ENCODE measurements at places on chromosomes 2 and 18.

DNA sequence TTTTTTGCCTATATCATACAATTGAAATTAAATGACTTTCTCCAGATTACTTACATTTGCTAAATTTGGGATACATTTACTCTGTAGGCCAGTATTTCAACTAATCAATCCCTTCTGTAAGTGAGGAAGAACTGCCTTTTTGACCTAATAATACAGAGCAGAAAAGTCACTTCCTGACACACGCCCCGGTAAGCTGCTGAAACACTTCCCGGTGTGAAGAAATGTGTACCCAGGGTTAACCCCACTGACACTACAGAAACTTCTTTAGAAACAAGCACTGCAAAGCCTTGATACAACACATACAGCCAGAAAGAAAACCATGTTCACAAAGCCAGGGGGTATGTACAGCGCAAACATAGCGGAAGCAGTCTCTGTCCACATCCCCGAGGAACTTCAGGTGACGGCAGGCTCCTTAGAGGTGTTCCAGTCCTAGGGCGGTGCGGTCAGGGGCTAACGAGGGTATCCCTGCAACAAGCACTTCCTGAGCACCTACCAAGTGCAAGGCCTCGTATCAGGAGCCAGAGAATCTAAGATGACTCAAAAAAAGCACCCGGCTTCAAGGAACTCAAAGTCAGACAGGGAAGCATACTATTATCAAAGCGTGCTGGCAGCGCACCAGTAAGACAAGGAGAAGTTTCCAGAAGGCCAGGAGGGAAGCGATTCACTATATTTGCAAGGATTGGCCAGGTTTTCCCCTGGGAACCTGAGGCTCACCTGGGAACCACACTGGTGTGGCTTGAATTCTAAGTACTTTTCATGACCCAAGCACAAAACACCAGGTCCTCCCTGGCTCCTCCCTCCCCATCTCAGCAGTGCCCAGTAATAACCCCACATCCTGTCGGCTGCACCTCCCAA lies 46.6 kb downstream of the ZNF516 start:
- DNase-seq, result no peak

DNA sequence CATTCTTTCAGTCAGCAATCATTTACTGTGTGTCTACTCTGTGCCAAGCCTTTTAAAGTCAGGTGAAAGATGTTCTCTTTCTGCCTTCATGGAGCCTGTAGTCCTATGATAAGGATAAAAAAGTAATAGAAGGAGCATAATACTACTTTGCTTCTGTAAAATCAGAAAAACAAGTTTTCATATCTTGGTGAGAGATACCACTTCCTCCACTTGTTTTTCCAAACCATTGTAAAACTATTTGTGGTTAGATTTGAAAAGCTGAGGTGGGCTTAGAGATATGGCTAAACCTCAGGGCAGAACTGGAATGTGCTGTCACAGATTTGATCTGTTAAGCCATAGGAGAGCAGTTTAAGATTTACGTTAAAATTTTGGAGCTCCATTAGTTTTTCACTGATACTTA lies 104.7 kb upstream of the FAM117B start:
- DNase-seq, result no peak

- no peak for DNase-seq
Observed at GRCh38 chr2:145344076-145344724, 824.3 kb upstream of the ZEB2 start.

DNA sequence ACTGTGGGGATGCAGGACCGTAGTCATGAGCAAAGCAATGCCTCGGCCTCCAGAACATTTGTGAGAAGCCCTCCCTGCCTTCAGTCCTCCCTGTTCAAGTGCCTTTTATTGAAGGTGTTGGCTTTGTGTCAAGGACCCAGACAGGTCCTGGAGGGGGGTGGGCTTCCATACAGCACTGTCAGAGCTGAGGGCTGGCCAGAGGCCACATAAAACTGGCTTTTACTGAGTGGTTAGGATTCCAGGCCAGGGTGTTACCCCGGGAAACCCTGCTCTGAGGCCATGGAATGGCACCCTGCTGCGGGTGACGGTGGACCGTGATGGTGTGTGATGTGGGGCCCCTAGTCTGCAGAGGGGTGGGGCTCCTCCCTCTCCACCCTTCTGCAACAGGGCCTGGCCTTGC lies 41.6 kb downstream of the TOGARAM2 start:
- DNase-seq, result no peak

GRCh38 chr2:61639721-61640120 lies 101.6 kb upstream of the XPO1 start:
- DNase-seq, result no peak

DNA sequence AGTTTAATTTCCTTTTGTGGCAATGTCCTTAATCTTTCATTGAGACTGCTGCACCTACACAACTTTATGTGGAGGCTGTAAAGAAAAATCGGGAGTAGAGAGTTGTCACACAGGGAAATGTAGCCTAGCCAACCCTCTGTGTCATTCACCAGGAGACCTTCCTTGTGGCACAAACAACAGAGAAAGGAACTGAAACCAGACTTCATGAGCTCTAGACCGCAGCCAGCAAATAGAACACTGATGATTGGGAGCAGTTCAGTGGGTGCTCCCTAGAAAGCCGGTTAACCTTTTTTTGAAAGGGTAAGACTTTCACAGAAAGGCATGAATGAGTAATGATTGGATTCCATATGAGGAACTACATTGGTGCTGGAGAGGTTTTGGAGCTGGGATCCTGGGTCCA lies 1752.4 kb upstream of the CELF4 start:
- DNase-seq, result no peak

GRCh38 chr2:152198499-152198898 lies 22.9 kb upstream of the STAM2 start:
- DNase-seq, result no peak

DNA sequence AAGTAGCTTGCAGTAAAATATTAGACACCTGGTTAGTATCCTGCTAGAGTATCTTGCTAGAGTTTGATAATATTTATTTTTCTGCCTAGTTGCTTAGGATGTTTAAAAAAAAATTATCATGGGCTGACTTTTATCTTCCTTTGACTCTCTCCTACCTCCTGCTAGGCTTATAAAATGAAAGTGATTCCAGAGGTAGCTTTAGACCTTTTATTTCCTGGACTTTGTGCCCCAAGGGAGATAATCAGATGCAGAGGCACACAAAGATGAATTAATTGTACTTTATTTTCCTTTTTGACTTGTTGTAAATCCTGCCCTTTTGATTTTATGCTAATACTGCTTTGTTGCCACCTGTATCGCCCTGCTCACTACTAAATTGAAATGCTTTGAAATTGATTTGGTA lies 130.7 kb downstream of the WDSUB1 start:
- no peak for DNase-seq

GRCh38 chr2:218694405-218695145 lies 16.1 kb upstream of the TTLL4 start:
- DNase-seq, result no peak

GRCh38 chr2:106536490-106536889 lies 49.3 kb downstream of the CD8B2 start:
- no peak for DNase-seq

- no peak for DNase-seq
Observed at GRCh38 chr2:74525717-74526648, at the start of gene DQX1. Gene DQX1 (minus strand): TSS chr2:74526231. CDS start chr2:74525729, 502 bp downstream.

DNA sequence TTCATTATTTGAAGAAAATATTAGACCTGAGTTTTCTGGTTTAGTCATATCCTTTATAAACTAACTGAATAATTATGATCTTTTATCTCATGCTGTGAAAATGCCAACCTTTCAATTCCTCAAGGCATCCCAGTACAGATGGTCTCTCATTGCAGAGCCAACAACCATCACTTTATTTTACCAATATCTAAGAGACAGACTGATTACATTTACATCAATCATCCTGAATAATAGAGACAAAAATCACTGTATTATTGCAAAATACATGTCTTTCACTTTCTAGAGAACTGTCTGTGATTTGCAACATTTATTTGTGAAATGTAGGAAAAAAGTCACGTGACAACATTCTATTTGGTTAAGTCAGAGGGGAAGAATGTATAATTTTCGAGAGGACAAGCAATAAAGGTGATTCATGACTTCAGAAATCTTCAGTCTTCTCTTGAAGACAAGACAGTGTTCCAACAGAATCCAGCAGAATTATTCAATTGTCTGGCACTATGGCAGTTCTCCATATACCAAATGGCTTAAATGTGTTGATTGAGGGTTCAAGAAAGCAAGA lies 503.6 kb upstream of the SYT4 start:
- DNase-seq, result no peak

- no peak for DNase-seq
Observed at GRCh38 chr2:111221701-111222100, 101.0 kb downstream of the BCL2L11 start.

DNA sequence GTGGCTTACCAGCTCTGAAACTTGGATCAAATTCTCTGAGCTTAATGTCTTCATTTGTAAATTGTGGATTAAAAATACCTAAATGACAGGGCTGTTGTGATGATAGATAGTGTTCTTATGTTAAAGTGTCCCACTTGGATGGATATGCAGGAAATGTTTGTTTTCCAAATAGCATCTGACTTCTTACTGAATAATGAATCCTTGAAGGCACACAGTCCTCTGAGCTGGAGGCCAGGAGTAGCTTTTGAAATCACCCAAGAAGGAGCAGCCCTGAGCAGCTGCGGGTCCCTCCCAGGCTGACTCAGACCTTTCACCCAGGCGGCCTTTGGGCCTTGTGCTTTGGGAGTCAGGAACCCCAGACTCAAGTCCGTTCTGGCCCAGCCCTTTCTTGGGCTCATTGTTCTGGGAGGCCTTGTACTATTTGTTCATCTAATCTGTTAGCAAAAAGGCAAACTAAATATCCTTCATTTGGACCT lies 173.0 kb upstream of the GATA6 start:
- no peak for DNase-seq

DNA sequence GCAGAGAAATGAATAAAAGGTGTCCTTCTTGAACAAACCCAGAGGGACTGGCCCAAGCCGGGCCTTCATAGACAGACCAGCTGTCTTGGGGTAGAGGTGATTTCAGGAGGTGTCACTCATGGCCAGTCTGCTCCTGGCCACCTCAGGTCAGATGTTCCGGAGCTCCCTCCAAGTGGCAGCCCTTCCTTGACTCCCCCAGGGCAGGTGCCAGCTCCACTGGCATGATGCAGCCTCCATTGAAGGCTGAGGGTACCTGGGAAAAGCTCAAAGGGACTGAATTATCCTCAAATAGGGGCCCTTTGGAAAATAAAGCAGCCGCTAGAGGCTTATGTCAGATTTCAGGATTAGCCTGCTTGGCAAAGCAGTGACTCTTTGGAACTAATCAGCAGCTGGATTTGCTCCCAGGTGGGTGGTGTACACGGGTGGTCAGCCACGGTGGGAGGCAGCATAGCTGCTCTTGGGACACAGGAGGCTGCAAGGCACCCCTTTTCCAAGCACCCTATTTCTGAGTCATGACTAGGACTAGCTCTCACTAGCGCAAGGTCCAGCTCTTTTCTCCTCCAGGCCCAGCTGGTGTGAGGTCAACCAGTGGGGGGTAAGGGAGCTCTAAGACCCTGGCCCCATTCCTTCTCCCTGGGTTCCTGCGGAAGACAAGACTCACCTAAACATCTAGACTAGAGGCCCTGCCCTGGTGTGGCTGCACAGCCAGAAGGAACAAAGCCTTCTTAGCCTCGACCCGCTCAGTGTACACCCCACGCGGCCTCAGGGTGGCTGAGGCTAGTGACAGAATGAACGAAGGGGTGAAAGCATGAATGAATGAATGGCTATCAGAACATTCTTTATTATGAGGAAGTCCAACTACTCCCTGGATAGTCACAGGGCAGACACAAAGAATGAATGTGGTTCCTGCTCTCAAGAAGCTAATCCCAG lies 29.3 kb downstream of the HS1BP3 start:
- no peak for DNase-seq

GRCh38 chr2:88177556-88177955 lies 7.4 kb downstream of the THNSL2 start:
- DNase-seq, result no peak

GRCh38 chr2:24785671-24786321 lies 7.4 kb downstream of the PTRHD1 start:
- no peak for DNase-seq

GRCh38 chr2:170930131-170930990 lies 1.3 kb downstream of the GORASP2 start:
- DNase-seq, result no peak

DNA sequence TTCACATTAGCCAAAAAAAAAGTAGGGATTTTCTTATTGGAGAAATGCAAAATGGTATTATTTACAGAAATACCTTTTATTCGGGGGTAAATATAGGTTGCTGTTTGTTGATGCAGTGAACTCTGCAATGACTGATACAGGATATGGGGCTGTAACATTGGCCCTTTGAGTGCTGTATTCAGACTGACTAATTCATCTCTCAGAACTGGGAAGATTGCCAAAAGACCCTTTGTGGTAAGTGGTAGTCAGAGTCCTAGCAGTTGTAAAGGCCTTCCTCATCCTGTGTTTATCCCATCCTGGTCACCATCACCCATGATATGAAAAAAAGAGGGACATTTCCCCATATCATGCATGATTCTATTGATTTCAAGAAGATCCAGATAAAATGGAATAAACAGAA lies 14.0 kb upstream of the DCC start:
- DNase-seq, result no peak

DNA sequence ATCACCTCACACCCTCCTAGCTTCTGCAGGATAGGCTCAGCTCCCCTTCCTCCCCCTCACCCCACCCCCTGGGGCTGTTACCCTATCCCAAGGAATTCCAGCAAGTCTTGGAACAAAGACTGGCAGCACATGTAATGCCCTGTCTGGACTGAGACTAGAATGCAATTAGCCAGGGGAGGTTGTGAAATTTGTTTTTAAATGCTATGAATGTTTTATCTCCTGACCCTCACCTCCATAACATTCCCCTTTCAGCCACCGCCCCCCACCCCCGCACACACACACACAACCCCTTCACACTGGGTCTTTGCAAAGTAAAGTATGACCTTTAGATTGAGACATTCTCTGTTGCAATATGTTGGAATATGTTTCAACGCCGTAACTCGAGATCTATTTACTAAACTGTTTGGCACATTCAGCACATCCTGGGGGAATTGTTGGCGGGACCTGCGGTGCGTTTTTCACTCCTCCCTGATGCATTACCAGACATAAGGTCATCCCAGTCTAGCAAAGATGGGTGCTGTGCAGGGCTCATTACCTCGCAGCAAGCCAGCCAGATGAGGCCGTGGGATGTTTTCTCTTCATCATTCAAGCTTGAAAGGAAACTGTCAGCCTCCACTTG lies 290.7 kb upstream of the SLC14A2 start:
- DNase-seq, result no peak

DNA sequence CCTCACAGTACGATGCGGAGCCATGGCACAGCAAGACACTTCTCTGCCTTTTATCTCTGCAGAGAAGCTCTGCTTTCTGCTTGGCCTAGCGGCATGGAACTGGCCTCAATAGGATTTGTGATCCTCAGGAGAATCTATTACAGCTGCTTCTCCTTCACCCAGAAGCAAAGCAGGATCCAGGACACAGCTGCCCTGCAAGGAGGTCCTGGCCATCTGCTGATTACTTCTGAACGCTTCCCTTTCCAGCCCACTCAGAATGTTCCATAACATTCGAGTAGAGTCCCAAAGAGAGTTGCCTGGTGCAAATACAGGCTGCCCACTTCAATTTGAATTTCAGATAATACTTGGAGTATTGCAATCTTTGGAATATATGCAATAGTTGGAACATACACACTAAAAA lies 29.2 kb upstream of the KCNS3 start:
- DNase-seq, result no peak

GRCh38 chr2:193276988-193277387 lies 1082.3 kb upstream of the TMEFF2 start:
- DNase-seq, result no peak
